ENCODE measurements at places on chromosomes 7 and 10.

GRCh38 chr10:98446151-98446660, 529 bp downstream of the HPS1 start:
- peak; percentile 20 for DNase-seq

GRCh38 chr7:108423089-108423989, 32.9 kb downstream of the NRCAM start:
- no peak for DNase-seq

DNA sequence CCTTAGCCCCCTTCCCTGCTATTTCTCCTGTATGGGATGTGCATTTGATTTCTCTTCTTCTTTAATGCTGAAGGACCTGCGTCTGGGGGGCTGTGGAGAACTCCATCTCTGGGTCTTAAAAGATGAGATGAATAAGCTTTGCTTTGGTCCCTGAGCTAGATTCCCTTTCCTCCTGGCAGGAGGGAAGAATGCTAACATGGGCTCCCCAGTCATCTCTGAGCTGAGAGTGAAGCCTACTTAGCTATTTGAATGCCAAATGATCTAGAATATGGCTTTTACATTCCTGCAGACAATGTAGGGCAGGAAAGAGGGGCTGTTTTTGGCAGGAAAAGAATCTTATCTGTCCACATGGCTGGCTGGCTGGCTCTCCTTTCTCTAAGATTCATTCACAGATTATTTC, 62.6 kb upstream of the EFCAB10 start:
- DNase-seq = no peak

- DNase-seq = no peak
Observed at GRCh38 chr7:105097619-105098018, 83.6 kb downstream of the KMT2E start.

DNA sequence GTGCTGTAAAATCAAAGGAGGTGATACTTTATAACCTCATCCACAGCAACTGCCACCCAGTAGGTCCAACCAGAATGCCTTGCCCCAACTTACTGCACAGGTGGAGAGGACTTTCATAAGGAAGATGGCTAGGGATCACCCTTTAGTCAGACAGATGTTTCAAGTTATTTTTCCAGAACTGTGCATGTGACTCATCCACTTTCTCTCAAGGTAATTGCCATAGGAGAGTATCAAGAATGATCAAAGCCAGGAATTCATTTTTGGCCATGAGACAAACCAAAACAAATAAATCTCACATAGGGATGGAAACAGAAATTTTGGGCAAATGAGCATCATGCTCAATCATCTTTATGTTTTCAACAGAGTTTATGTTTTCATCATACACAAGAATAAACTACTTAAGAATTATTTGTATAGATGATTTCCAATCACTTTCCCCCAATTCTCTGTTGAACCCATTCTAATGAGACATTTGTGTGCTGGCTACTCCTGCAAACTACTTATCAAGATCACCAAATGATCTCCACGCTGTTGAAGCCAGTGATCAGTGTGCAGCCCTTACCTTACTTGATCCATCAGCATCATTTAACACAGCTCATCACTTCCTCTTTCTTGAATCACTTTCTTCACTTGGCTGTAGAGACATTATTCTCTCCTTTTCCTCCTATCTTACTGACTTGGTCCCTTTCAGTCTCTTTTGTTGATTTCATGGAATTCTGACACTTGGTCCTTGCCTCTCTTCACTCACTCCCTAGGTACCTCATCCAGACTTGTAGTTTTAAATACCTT, 74.0 kb downstream of the SLC16A9 start:
- no peak for DNase-seq

DNA sequence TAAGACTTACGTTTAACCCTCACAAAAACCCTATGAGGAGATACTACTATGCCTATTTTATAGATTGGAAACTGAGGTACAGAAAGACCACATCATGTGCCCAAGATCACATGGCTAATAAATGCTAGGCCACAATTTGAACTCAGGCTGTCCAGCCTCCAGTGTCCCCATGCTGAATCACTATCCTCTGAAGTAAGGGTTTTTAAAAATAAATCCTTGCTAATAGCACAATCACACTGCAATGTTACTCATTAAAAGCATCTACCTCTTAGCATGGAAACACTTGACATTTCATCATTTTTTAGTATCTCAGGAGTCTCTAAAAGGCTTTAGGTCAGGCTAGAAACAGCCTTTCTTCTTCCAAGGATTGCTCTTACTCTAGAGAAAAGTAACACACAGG, 50.0 kb upstream of the PPP1R3C start:
- no peak for DNase-seq

GRCh38 chr10:102413806-102414561, 4.6 kb downstream of the PSD start:
- no peak for DNase-seq

DNA sequence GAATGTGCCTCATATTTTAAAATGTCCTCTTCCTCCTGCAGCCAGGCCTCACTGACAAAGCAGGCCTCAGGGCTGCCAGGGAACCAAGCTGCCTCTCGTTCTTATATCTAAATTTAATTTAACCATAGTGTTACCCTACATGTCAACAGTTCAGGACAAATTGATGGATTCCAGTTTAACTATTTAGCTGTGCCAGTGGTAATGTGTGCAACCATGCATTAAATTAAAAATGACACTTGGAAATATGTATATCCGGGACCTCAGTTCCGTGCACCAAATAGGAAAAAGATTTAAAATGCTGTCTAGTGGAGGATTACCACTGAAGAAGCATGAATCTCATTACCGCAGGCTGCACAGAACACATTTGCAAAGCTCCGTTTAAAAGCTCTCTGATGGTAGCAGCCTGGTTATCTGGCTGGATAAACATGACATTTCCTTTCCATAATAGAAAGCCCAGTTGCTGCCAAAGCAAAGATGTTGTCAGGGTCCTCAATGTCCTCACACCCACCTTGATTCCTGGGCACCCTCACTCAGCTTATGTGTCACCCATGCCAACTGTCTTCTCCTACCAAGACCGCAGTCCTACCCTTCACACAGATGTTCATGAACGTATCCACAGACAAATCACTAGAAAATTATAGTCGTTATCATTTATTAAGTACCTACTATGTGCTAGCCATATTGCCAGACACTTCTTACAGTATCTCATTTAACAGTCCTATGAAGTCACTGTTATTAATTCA, 73.3 kb upstream of the FRMD4A start:
- DNase-seq = no peak

GRCh38 chr10:124043310-124044142, 49.9 kb downstream of the CHST15 start:
- no peak for DNase-seq

GRCh38 chr7:106613848-106614560, 47.0 kb downstream of the CCDC71L start:
- no peak for DNase-seq

DNA sequence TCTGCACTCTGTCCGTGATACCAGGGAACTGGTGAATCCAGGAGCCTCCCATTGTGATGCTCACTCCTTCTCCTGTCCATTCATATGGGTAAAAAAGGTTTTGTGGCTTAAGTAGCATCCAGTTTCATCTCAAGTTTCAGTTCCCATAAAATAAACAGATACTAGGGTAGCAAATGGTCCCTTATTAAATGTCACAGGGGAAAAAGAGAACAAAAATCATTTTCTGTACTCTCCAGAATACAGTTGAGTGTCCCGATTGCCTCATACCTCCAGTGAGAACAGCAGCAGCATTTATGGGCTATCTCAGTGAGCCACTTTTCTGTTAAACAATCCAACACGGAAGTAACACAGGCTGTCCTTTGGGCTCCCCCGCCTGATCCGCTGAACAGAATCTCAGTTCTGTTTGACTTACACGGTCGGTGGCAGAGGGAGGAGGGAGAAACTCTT, 179.6 kb downstream of the CELF2 start:
- no peak for DNase-seq

DNA sequence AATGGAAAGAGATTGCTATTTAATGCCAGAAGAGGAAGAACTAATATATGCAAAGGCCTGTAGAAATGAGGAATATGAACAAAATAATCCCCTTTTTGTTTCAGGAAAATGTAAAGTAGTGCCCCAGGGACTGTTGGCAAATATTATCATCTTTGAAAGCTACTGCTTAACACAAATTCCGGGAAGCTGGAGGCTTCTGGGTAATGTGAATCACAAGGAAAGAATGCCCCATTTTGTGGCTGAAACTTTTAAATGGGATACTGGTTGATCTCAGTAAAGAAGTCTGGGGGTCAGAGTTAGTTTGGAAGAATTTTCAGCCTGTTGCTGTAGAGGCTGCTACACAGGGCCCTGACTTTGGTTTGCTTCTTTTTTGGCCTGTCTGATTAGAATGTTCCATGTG, 141.0 kb downstream of the PTEN start:
- DNase-seq = no peak

- no peak for DNase-seq
Observed at GRCh38 chr7:24965831-24966708, 13.9 kb downstream of the OSBPL3 start.

DNA sequence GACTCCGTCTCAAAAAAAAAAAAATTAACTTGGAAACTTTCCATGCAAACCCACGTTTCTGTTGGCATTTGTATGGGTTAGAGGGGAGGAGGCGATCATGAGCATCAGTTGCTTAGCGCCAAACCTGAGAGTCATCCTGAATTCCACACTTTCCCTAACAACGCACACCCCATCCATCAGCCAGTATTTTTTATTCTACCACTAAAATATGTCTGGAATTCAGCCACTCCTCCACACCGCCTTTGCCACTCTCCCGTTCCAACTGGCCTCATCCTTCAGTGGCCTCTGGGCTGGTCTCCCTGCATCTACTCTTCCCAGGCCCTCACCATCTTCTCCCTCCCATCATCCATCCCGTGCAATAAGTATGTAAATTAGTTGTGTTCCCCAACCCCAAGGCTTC, 4.7 kb upstream of the LMBR1 start:
- DNase-seq = no peak

GRCh38 chr10:49290607-49291006, 8.4 kb upstream of the C10orf71 start:
- DNase-seq = no peak

DNA sequence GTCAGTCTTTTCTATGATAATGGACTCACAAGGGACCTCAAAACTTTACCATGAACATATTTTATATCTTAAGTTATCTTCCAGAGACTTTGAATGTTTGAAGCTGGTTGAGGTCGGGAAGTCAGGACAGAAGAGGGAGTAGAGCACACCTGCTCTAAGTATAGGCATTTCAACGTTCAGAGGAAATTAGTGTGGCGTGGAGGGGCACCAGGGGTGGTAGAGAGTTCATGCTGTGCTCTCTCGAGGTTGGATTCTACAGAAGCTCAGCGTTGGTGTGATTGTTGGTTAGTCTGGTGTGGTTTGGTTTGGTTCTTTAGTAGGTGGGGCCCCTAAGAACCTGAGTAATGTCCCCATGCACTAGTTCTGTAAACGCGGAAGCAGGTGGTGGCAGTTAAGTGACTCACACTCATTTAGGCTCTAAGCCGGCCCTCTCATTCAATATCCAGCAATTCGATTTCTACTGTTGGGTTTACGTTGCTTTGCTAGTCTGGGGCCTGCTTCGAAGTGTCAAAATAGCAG, 19.8 kb downstream of the CNTNAP2 start:
- DNase-seq = no peak

DNA sequence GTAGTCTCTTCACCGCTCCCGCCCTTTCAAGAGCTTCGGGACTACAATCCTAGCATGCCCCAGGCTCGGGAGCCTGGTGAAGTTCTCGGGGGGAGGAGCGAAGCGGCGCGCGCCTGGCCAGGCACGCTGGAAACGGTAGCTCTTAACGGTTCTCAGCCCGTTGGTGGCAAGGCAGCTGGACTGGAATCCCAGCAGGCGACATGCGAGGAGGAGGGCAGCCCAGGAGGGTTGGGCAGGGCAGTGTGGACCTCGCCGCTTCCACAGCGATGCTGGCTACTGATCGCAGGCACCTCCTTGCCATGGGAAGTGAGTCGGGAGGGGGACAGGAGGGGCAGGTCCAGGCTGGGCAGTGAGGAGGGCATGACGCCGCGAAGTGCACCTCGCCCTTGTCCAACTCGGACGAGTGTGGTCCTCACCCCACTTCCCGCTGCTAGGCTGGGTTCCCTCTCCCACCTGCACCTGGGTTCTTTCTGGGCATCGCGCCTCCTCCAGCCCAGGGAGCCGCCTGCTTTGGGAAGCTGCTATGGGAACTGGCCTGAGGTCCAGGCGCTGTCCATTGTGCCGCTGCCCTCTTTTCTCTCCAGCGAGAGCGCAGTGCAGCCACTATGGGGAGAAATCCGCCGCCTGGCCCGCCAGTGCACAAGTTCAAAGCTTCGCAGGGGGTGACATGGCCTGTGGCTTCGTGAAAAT, 367.8 kb upstream of the NUPR2 start:
- no peak for DNase-seq

DNA sequence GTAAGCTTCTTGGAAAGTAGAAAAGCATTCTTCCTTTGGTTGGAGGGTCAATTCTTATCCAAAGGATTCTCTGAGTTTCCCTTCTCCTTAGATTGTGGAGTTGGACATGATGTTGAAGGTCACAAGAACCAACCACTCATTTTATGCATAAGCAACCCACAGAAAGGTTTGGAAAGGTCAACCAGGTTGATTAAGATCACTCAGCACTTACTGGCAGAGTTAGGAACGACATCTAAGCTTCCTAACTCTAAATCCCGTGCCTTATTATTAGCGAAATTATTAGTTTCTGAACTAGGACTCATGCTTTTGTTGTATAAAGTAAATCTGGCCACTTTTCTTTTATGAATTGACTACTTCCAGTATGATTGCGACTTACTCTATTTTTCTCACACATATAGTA, 137.0 kb upstream of the MINDY3 start:
- DNase-seq = no peak

DNA sequence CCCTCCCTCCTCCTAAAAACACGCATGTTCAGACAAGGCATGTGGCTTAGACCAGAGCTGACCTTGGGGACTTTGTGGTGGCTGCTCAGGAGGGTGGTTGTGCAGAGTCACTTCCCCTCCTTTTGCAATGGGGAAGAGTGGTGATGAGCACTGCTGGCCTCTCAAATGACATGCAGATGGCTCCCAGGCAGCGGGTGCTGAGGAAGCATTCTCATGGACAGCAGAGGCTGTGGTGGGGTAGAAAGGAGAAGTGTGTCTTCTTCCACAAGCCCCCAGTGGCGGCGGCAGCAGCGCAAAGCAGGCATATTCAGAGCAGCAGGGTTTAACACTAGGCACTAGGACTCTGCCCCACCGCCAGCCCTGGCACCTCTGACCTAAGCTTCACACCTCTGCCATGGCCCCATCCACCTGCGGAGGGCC, 105.9 kb upstream of the ANLN start:
- no peak for DNase-seq

DNA sequence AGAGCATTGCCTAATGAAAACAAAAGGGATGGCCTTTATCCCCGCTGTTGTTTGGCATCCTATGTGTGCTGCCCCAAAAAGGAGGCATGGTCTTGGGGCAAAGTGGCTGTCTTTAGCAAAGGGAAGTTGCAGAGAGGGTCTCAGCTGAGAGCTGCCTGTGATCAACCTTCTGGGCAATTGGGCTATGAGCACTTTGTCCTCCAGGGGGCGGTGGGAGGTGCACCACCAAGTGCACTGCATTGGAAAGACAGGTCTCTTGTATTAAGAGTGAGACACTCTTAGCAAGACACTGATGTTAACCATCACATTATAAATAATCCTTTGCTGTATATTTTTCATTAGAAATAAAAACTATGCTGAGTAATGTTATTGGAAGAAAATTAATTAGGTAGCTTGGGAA, 314.8 kb downstream of the POM121L12 start:
- peak; percentile 64 for DNase-seq

GRCh38 chr10:13617116-13617515, 30.4 kb downstream of the PRPF18 start:
- DNase-seq = no peak

GRCh38 chr10:125005312-125006187, 63.6 kb downstream of the ZRANB1 start:
- DNase-seq = no peak

Measured in neural crest cell (in vitro differentiated cells).